Activated CD4-positive, alpha-beta T cell treated with anti-CD3 and anti-CD28 coated beads, Interleukin-2, Interleukin-6, amounts not matched to agents 100 ng/mL and 50 ng/mL, durations not matched to agents 16 hours and 8 hours (primary cell): ENCODE measurements at places on chromosomes 2 and 18.

DNA sequence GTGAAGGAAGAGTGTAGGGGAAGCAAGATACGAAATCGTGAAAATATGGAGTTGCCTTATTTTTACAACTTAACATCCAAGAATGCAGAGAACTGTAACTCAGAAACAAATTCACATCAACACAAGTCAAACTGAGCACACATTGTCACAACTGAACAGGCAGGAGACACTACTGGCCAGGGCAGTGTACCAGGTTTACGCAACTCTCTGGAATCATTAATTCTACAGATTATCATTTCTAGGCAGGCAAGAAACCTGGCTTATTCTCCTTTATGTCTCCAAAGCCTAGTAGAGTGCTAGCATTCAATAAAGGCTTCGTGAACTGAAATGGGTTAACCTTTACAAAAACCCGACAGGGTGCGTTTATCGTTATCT is 584 bp downstream of the COA5 start:
- DNase-seq = no peak

- DNase-seq = no peak
These were observed 675.5 kb upstream of the SLC8A1 start for GRCh38 chr2:41127351-41127750.

GRCh38 chr2:11955314-11955713 is 208.9 kb downstream of the LPIN1 start:
- DNase-seq = no peak

GRCh38 chr2:234355021-234355720 is 141.7 kb downstream of the ARL4C start:
- no peak for DNase-seq

- no peak for DNase-seq
These were observed 169.1 kb downstream of the LAMA1 start for GRCh38 chr18:6948281-6949055.

GRCh38 chr2:226274143-226274542 is 525.5 kb downstream of the IRS1 start:
- no peak for DNase-seq

DNA sequence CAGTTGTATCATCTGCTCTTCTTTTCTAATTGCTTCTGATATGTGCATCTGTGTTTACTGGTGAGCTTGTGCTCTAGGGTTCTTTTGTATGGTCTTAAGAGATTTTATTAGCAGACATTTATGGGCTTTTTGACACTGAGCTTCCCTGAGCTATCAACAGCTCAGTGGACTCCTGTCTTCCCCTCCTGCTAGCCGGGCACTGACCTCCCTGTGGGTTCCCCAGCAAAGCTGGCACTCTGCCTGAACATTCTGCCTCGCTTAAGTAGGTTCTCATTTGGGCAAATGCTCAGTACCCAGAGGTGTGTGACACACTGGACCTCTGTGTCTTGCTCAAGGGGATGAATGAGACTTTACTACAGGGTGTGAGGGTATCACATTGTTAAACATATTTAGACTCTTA is 15.8 kb downstream of the TRAF3IP1 start:
- DNase-seq = no peak

DNA sequence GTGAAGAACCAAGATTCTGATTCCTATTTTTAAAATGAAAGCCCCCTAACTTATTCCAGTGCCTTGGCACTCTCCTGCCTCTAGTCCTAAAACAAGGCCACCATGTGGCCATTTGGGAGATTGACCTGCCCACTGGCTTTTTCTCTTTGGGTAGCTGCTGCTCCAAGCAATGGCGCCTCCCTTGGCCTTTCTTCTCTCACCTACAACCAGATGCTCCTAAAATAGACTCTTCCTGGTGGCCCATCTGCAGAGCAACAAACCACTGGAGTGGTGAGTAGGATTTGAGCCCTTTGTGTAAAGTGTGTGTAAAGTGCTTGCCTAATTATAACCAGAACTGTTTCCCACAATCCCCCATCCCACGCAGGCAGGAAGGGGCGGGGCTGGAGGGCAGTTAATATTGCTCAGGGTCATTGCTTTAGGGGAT is 114.2 kb downstream of the FHOD3 start:
- no peak for DNase-seq

- no peak for DNase-seq
These were observed 56.7 kb downstream of the IL1R2 start for GRCh38 chr2:102048465-102048864.

GRCh38 chr18:41545091-41545888 is 409.7 kb upstream of the PIK3C3 start:
- DNase-seq = no peak

DNA sequence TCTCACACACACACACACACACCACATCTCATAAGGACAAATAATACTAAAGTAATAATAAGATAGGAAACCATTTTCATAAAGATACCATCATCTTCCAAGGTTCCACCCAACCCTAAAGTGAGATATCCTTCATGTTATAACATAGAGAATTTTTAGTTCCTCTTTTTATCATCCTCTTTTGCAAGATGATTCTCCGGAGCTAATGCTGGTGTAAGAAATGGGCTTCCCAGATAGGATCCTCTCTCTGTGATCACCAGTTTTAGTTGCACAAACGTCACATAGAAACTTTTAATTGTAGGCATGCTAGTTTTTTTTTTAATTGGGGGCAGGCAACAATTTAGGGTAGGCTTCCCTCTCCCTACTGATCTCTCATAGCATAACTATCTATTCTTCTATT is 49.6 kb downstream of the ARHGAP25 start:
- DNase-seq = no peak
